ENCODE measurements at places on chromosomes 3 and 15. TPM values are rescaled to one million over a fixed set of nuclear protein-coding genes. Genes with fewer than 3 reads are reported as not detected.

PODXL2 gene
- total RNA-seq: 1.9 TPM

PAQR9 gene
- total RNA-seq: 1.0 TPM

LRRC49 gene
- 0.51 TPM for total RNA-seq

SLC38A3 gene
- 1.9 TPM for total RNA-seq

SI gene
- total RNA-seq: not detected

NR1I2 gene
- total RNA-seq: not detected

NDN gene
- total RNA-seq: 12.4 TPM

Measured in gastrocnemius medialis (tissue), 4 donors.